Naive thymus-derived CD8-positive, alpha-beta T cell (primary cell): ENCODE measurements at places on chromosomes 5 and 9.

- DNase-seq = peak; percentile 75
Observed at GRCh38 chr9:108934323-108934893, at the start of gene ABITRAM. Gene ABITRAM (plus strand): TSS chr9:108934400. CDS start chr9:108934487, 87 bp downstream.

GRCh38 chr5:75733767-75734166 lies 16.5 kb upstream of the POC5 start:
- DNase-seq = no peak

DNA sequence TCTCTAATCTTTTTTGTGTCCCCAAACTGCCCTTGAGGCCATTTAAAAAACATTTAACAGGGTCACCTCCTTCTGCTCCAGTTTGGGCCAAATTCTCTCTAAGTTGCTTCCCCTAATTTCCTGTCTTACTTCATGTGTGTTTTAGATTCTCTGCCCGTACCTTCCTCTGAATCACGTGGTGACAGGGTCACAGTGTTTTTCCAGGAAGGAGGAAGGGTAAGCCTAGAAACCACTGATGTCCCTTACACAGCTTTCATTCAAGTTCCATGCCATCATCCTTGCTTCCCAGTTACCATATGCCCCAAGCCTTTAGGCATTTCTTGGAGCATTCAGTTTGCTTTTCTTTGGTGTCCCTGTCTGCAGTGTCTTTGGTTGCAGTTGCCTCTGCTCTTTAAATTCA lies 42.4 kb upstream of the MACIR start:
- DNase-seq = no peak

GRCh38 chr5:25851301-25851700 lies 1187.1 kb downstream of the CDH9 start:
- DNase-seq = no peak

DNA sequence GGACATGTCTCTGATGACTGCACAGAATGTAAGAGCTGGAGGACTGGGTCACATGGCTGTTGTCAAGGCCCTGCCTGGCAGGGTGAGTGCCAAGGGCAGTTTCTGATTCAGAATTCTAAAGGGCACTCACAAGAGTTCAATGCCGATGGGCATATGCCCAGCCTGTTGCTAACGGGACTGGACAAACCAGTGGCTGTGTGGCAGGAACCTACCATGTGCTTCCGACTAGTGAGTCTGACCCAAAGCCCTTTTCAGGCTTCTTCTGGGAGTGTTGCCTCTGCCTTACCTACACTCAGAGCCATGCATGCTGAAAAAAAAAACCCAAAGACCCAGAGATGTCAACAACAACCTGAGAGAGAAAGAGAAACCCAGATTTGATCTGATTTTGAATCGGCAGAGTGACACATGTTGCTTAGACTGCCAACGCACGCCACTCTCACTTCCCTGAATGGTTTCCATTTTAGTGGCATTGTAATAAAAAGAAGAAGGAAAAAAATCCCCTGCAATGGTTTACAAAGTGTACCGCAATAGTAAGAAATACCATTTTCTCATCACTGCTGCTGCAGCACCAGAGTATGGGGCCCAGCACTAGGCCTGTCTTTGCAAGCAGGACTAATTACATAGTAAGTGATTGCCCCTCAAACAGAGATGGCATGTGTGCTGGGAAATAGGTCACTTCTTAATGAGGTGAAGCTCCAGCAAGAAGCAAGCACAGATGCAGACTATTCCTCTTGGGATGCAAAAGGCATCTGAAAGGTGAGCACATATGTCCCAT lies 194.3 kb downstream of the PALM2AKAP2 start:
- DNase-seq = no peak

DNA sequence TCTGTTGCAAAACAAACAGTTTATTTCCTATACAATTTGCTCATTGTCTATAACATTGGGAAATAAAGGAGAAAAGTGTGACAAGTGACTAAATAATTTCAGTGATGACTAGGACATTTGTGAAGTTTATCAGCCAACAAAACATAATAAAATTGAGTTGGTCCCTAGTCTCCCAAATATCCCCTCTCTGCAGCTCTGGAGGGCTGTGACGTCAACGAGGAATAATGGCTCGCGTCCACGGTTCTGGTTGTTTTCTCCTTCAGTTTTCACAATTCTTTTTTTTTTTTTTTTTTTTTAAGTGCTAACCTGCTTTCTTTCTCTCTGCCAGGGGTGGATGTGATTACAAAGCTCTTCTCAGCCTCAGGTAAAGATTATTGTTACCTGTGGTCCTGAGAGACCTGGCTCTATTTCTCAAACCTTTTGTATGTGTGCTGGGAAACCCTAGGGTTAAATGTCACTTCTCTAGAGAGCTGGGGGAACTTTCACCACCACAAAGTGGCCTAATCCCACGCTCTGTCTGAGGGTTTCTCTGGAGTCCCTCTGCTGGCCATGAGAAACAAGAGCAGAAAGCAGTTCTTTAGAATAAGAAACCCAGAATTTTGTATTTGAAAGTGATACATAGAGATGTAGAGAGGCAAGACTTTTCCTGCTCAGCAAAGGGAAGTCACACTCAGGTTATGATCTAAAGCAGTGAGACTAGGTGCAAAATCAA lies 36.2 kb upstream of the ANKRD55 start:
- DNase-seq = no peak

DNA sequence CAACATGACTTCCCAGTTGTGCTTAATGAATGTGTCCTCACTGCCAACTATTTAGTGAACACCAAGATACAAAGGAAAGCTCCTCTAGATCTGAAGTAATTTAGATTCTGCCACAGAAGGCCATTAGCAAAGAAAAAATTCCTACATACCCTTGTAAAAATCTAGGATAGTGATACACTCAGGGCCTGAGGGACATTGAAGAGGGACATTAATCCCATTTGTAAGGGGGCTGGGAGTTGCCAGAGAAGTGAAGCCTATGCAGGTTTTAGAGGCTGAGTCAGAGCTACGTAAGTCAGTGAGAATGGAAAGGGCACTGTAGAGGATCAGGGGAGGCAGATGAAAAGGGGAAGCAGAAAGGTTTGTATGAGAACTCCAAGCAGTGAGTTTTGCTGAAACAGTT lies 286.9 kb upstream of the TARS1 start:
- no peak for DNase-seq

DNA sequence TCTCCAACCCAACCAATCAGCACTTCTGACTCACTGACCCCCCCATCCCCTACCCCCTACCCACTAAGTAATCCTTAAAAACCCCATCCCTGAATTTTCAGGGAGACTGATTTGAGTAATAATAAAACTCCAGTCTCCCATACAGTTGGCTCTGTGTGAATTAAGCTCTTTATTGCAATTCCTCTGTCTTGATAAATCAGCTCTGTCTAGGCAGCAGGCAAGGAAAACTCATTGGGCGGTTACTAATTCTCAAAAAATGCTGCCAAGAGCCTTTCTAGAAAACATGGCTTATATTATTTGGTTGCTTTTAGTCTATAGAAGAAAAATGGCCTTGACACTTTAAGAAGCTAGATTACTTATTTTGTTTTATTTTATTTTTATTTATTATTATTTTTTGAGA lies 131.7 kb downstream of the SUSD1 start:
- no peak for DNase-seq

GRCh38 chr5:116577064-116577788 lies 2.6 kb upstream of the SEMA6A start:
- DNase-seq = no peak

GRCh38 chr9:121876255-121876654 lies 216.9 kb downstream of the TTLL11 start:
- DNase-seq = no peak

DNA sequence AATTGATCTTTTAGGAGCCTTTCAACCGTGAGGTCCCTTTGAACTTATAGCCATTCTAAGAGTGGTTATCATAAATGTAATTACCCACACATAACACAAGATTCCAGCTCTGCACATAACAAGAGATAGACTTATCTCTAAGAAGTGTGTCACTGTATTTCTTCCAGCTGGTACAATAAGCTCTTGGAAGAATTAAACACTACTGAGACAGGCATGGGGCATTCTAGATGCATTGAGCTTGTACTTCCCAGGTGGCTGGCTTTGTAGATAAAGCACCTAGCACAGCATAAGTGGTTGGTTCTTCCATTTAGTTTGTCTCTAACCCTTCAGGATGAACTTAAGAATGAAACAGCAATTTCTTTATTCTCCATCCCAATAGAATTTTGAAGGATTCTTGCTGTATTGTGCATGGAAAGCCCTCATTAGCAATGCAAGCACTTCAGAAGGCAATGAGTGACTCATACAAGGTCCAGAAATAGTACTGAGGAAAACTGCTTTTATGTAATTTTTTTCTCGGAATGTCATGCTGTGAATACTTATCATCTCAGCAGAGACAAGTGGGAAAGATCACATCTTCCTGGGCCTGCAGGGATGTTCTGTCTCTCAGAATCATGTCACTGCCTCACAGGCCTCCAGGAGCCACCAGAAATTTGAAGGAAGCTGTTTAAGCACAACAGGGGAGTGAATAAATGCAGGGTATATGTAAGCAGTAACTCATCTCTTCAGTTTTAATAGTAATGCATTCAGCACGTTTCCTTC lies 91.1 kb upstream of the CD180 start:
- no peak for DNase-seq

DNA sequence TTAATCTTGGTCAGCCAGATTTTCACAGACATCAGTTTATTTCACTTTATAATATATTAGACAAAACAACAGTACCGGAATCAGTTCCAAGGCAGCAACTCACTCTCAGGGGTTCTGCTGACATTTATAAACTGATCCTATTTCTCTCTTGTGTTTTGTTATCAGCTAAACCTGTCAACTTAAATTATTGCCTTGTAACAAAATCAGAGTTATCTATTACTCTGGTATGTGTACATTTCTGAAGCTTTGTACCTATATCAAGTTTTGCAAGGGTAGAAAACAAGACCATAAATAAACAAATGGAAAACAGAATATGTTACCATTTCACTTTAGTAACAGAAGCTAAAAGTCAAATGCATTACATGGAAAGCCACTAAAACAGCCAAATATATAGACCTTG lies 122.1 kb downstream of the SIL1 start:
- no peak for DNase-seq
